ENCODE measurements at places on chromosomes 2 and 18. TPM values are rescaled to one million over a fixed set of nuclear protein-coding genes. Genes with fewer than 3 reads are reported as not detected.

Gene MREG
- 20.4 TPM for total RNA-seq

Gene SERPINB3
- total RNA-seq = not detected

Gene LIPG
- total RNA-seq = 1.4 TPM

Gene LIPT1
- 12.2 TPM for total RNA-seq

Gene RPRD1A
- 80.5 TPM for total RNA-seq

Gene UGT1A5
- total RNA-seq = not detected

Gene ARHGAP15
- 7.0 TPM for total RNA-seq

Gene C2orf78
- total RNA-seq = not detected

Gene SERPINB4
- not detected for total RNA-seq

Gene C2orf72
- total RNA-seq = 76.4 TPM

Measured in dorsolateral prefrontal cortex (tissue), 122 donors.